ENCODE measurements at places on chromosomes 7 and 10.

DNA sequence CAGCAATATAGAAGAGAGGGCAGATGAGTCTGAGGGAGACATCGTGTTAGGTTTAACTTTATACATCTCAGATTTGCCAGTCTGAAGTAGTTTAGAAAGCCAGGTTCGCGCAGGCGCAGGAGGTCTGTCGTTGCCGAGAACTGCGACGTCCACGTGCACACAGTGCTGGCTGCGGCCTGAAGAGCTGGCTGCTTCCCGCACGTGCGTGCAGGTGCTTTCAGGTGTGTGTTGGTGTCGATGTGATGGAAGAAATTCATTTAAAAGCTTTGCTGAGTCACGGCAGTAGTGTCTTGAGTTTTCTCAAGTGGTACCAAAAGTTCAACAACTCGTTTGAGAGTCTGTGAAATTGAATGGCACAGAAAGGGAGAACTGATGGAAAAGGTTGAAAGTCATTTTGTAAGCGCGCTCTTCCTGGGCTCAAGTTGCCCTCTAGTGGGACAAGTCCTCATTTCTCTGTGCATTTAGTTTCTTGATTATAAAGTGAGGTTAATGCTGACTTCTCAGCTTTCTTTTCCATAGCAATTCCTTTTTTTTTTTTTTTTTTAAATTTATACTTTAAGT, 18.6 kb downstream of the WDR37 start:
- DNase-seq, result no peak

- DNase-seq, result no peak
Measured at GRCh38 chr10:128642502-128642901, 516.3 kb upstream of the MKI67 start.

DNA sequence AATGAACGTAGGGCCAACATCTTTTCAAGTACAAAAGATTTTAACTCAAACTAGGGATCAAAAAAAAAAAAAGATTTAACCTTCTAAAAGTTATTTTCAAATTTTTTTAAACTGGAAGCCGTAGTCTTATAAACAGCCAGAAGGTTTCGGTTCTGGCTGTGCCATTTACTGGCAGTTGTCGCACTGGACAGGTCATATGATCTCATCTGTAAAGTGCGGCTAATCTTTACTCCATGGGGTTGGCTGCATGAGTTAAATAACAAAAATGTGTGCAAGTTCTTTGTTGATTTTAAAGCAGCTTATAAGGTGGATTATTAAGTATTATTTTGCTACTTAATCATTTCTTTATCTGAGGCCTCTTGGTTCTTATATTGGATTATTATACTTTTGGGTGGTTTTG, 36.6 kb downstream of the TRUB1 start:
- DNase-seq, result no peak

DNA sequence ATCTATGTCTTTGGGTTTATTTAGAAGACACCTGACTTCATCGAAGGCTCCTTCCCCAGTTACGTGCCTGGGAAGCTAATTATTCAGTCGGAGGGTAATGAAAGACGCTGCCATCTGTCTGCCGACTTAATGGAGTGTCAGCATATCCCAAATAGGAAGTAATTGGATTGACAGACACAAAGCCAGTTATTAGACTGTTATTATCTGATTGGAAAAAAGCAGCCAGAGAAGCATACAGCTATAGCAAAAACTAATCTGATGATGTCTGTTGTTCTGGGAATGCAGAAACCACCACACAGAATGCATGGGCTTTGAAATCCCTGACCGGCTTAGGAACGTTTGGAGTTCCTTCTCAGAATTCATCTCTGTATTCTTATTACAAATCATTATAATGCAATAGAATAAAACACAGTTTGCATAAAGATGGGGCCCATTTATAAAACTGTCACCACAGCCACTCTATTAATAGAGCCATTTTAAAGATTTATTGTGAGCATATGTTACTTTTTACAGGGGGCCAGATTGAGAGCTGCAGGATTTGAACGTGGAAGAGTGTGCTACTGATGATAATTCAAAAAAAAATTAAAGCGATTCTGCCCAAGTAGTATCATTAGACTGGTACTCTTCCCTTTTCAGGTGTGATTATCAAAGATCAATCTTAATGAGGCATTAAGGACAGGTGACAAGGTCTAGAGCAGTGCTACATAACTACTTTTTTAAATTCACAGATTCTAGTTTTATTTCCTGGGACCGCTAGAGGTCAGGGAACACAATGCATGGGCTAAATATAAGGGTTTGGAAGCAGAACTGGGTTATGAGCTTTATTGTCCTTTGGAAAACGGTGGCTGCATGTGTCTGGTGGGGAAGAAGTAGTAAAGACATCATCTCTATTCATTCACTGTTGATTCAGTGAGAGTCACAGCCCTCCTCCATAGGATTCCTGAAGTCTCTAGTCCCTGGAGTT, 330.1 kb upstream of the LRGUK start:
- no peak for DNase-seq

DNA sequence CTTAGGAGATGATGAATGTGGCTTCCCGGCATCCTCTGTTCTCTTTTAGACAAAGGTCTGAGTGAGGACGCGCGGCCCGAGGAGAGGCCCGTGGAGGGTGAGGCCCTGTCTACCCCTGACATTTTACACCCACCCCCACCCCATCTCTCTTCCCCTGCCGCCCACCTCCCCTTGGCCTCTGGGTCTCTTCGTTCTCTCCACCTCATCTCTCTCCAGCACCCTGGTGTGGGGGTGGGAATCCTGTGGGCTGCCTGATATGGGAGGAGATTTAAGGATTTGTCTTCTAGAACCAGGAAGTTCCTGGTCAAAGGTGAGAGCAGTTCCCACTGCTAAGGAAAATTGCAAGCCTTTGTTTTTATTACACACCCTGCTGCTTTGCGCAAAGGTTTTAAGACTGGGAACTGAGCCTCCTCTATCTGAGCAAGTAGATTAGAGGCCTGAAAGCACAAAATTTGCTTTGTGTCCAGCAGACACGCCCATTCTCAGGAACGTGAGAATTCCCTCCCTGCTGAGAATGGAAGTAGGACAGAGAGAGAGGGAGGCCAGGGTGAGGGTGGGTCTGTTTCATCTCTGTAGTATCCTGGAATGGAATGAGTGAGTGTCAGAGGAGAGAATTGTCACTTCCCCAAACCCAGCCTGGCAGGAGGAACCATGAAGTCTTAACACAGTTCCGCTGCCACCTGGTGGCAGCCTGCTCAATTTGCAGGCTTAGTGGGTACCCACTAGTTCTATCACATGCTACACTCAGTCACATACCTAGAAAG, 91.2 kb downstream of the GTF2IRD1 start:
- peak; percentile 76 for DNase-seq

DNA sequence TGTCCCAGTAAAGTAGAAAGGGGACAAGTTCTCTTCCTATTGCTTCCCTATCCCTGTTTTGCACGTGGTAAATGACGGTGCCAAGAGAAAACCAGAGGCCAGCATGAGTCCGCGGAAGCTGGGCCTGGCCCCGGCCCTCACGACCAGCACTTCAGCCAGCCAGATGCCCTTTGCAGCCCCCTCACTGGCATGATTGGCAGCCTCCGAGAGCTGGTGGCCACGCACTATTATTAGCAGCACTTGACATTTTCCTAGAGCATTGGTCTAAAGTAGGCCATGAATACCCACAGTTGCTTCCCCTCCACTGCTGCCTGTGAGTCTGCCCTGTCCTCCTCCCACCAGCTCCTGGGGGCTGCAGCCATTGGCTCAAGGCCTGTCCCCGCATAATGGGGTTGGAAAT, 369.1 kb downstream of the PLXNA4 start:
- no peak for DNase-seq

DNA sequence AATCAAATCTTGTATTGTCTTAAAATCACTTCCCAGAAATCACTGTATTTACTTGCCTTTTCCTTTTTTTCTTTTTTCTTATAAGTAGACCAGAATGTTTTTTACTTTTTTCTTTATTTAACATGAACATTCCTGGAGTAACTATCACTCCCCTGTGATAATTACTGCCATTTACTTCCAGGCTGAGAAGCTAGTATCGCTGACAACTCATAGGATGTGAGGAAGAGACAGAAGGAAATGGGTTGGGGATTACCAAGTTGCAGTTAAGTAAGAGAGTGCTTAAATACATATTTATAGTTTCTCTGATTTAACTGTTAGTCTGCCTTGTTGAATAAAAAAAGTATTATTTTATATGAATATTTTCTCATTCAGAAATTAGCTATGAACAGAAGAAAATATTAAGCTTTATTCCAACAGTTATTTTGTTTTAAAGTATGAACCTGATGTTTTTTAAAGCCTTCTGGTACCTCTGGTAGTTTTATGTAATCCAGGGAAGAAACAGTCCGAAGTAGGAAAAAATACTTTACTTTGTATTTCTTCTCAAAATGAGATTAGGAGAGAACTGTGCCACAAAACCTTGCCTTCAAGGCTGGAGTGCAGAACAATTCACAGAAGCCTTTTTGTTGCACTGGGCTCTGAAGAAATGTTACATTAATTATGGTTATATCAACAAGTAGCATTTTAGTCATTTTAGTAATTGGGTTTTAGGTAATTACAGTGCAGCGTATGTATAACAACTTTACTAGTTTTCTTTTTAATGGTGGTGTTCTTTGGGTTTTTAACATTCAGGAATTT, 72.8 kb downstream of the SHOC2 start:
- peak; percentile 67 for DNase-seq

DNA sequence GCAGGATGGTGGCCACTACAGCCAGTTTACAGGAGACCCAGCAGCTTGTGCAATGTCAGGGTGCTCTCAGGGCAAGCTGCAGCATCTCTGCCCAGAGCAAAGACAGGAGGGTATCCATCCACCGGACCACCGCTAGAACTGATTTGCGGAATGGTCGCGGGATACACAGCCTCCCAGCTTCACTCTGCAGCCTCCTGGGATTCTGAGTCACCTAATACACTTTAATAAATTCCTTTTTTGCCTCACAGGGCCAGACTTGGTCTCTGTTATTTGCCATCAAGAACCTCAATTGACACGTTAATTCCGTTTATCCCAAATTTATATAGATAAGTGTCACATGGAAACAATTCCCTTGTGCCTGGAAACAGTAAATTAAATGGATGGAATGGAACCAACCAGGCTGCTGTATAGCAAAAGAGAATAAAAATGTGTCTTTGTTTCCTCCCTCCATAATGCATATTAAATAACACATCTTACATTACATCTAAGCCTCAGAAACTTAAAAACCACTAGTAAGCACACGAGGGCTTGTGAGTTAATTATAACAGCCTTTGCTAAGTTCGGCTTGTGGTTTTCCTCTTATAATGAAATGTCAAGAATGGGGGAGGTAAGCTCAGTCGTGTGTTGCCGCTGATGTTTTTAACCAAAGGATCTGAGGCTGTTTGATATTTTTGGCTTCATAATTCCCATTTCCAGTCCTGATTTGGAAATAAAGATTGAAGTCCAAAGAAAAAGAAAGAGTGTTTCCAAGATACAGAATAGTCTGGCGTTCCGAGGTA, 52.1 kb downstream of the ADRB1 start:
- DNase-seq, result no peak

- DNase-seq, result no peak
Measured at GRCh38 chr7:109020251-109020650, 450.6 kb downstream of the DNAJB9 start.

DNA sequence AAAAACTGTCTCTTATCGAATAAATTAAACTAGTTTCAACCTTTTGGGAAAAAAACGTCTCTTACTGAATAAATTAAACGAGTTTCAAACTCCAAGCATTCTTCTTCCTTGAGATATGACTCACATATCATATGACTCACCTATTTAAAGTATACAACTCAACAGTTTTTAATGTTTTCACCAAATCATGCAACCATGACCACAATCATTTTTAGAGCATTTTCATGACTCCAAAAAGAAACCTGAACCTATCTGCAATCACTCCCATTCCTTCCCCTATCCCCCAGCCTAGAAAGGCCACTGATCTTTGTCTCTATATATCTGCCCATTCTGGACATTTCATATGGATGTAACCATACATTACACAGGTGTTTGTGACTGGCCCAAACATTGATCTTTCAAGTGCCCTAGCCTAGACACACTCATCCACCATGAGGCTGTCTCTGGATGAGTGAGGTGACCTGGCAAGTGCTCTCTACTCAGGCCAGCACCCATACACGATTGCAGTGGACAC, 115.3 kb downstream of the PIP4K2A start:
- no peak for DNase-seq

- no peak for DNase-seq
Measured at GRCh38 chr7:69847921-69848612, 249.8 kb downstream of the AUTS2 start.

- DNase-seq, result no peak
Measured at GRCh38 chr10:110672580-110672919, 28.4 kb downstream of the RBM20 start.

DNA sequence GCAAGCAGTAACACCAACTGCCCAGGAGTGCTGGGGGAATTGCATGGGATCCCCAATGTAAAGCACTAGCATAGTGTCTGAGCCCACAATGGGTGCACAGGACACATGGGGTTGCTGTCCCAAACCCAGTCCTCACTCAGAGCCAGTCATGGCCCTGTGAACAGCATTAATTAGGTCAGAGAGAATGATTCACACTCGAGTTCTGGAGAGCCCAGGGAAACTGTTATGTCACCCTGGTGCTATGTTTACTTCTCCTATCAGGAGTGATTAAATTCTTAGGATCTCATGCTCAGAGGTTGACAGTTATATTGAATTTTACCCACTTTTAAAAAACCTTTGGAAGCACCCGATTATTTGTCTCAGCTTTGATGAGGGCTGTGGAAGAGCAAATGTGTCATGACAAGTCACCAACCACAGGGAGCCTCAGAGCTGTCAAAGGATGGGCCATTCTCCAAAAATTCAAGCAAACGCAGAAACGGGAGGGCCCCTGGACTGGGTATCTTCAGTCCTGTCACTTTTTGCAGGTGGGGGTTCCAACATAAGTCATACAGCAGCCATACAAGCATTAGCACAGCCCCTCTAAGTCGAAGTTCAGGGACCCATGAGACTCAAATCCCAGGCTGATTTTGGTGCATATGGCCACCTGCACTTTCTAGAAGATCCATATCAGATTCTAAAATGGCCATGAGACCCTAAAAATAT, 1.3 kb upstream of the RASSF4 start:
- no peak for DNase-seq

DNA sequence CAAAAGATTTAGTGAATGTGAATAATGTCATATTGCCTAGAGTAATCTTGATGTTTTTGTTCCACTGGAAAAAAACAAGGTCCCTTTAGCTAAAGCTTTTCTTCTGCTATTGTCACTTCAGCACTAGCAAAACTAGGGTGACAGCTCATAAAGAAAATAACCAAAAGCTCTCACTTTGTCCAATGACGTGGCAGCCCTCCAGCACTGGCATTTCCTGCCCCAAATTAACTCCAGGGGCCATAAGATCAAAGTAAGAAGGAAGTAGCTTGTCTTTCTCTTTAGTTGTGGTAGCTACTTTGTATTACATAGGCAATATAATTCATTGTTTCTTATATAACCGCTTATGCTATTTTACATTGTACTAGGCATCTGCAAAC, 47.3 kb downstream of the LRRN3 start:
- DNase-seq, result peak; percentile 34

Data from testis (tissue), 5 donors.